ENCODE measurements at places on chromosomes 7 and 10.

DNA sequence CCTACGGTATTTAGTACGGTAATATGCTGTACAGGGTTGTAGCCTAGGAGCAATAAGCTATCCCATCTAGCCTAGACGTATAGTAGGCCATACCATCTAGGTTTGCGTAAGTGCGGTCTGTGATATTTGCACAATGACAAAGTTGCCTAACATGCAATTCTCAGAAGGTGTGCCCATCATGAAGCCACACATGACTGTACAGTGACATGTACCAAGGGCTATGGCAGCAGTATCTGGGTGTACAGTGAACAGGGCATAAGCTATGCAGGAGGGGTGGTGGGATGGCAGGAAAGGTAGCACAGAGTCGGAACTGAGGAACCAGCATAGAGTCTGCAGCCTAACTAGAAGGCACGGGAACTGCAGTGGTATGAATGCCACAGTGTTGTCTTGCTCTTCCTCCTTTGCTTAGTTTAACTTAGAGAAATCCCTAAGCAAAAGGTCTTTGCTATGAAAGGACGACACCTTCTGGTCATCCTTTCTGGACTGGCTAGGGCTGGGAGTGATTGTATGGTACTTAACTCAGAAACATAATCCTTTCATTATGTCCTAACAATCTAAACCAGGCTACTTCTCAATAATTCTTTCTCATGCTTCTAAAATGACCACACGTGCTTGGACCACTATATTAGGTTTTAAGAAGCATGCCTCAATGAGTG, 93.5 kb downstream of the DYNC1I1 start:
- no peak for DNase-seq

- no peak for DNase-seq
Observed at GRCh38 chr7:31938650-31939049, 131.6 kb downstream of the PDE1C start.

GRCh38 chr7:3156508-3156907, 112.8 kb upstream of the CARD11 start:
- DNase-seq, result no peak

- no peak for DNase-seq
Observed at GRCh38 chr10:76675951-76676587, 961.5 kb downstream of the KCNMA1 start.

Data from effector memory CD8-positive, alpha-beta T cell (primary cell).